Effector memory CD8-positive, alpha-beta T cell (primary cell): ENCODE measurements at places on chromosomes 7 and 10.

DNA sequence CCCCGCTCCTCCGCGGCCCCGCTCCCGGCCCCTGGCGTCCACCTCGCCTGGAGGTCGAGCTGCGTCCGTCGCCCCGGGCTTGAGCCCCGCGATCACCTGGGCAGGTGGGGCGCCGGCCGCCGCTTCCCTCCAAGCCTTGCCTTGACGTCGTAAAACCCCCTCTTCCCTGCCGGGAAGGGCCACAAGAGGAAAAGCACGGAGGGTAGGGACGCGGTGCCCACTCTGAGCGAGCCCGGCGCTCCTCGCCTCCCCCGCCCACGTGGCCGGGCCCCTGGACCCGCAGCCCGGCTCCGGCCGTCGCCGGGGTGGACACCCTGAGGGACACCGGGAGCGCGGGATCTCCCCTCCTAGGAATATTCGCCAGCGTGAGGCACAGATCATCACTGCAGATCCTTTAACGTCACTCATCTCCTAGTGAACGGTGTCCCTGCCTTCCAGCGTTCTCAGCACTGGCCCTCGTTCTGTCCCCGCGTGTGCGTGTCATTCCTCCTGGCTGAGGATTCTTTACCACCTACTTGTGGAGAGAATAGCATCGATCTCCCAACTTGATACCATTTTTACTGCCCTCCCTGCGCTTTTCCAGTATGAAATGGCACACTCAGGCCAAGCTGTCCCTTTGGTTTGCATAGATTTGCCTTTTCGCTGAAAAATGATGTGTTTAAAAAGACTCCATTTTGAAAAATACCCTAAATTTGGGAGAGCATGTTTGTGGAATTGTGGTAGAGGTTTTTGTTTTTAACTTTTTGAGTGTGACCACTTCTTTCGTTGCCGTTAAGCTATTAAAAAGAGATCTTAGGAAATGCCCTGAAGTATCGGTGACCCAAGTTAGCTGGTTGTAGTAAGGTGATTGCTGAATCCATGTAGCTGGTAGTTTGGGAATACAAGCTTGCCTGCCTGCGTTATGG, 649 bp downstream of the ACTR3B start:
- peak; percentile 2 for DNase-seq

- DNase-seq: no peak
Measured at GRCh38 chr10:95178797-95179196, 15.2 kb upstream of the ACSM6 start.

- no peak for DNase-seq
Measured at GRCh38 chr7:38863601-38864291, 45.2 kb downstream of the VPS41 start.

DNA sequence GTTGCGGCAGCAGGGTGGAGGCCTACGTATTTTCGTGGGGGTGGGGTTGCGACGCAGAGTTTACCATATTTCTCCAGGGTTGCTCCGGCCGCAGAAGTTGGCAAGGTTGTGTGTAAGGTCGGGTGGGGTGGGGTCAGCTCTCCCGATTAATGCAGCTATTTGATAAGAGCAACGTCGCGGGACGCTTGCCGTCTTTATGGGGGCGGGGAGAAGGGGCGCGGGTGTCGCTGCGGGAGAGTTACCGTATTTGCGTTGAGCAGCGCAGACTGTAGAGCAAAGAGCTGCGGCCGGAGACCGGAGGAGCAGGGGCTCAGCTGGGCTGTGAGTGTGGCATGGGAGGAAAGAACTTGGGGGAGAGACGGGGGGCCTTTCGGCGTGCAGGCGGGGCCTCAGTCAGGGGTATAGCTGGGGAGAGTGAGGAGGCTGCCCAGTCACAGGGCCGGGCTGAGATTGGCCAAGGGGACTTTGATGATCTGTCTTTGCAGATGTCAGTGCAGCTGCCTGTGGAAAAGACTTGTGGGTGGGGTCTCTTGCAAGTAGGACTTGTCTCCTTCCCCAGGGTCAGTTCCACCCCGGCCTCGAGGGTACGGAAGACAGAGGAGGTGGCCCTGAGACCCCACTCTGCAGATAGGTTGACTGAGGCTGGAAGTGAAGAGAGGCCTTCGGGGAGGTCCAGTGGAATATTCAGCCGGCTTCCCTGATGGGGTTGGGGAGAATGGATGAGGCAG, 26.6 kb downstream of the ZNF775 start:
- DNase-seq: peak; percentile 25

GRCh38 chr7:33432821-33433220, 303.5 kb downstream of the BBS9 start:
- DNase-seq: no peak

DNA sequence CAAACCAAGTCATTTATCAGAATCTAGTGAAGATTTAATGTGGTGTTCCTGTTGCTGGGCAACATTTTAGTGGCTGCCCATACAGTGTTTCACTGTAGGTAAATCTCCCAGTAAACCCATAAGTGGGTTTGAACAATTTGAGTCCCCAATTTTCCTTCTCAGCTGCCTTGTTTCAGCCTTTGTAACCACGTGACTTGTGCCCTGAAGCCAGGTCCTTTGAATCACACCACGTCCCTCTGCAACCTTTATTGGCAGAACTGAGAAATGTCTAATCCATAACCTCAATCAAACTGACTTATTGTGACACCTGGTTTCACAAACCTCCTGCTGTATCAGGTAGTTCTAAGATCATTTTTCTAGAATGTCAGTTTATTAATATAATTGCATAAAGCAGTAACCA, 30.1 kb downstream of the SND1 start:
- no peak for DNase-seq

DNA sequence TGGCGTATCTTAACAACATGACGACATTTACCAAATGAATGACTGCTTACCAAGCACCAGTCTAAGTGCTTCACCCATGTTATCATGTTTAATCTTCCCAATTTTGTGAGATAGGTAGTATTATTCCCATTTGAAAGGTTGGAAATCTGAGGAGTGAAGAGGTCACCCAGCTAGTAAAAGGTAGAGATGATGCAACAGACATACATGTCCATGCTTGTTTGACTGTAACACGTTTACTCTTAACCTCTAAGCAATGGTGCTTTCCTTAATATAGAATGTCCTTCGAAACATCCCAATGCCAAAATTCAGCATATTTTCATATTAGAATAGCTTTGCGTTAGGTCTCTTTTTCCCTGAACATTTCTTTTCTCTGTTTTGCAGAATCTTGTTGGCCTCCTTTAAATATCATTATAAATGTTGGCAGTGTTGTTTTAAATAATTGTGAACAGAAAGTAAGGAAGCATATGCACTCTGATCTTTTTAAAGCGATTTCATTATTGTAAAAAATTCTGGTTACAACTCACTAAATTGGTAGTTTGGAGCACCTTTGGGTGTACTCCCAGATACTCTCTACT, 722.8 kb downstream of the AUTS2 start:
- DNase-seq: no peak

DNA sequence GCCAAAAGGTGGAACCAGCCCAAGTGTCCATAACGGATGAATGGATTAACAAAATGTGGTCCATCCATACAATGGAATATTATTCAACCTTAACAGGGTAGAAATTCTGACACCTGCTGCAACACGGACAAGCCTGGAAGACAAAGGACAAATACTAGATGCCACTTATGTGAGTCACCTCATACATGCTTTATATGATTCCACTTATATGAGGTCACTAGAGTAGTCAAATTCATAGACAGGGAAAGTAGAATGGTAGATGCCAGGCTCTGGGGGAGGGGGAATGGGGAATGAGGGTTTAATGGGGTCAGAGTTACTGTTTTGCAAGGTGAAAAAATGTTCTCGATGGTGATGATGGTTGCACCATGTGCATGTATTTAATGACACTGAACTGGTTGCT, 34.0 kb upstream of the CYTH3 start:
- DNase-seq: no peak

DNA sequence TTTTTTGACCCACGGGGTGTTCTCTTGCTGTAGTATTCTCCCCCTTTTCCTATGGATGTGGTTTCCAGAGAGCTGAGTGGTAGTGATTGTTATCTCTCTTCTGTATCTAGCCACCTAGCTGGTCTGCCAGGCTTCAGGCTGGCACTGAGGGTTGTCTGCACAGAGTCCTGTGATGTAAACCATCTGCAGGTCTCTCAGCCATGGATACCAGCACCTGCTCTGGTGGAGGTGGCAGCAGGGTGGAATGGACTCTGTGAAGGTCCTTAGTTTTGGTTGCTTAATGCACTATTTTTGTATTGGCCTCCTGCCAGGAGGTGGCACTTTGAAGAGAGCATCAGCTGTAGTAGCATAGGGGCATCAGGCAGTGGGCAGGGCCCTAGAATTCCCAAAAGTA, 851 bp downstream of the HYAL4 start:
- no peak for DNase-seq

GRCh38 chr10:34736976-34737771, 77.9 kb downstream of the PARD3 start:
- DNase-seq: no peak

DNA sequence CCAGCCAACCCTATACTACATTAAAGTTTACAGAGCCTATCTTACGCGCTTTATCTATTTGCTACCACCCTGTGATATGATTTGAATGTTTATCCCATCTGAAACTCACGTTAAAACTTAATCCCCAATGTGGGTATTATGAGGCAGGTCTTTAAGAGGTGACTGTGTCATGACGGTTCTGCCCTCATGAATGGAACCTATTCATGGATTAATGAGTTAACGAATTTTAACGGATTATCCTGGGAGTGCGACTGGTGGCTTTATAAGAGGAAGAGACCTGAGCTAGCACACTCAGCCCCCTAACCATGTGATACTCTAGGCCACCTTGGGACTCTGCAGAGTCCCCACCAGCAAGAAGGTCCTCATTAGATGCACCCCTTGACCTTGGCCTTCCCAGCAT, 37.8 kb downstream of the SRPK2 start:
- no peak for DNase-seq

GRCh38 chr7:102966465-102966864, 53.7 kb downstream of the LRRC17 start:
- DNase-seq: no peak

DNA sequence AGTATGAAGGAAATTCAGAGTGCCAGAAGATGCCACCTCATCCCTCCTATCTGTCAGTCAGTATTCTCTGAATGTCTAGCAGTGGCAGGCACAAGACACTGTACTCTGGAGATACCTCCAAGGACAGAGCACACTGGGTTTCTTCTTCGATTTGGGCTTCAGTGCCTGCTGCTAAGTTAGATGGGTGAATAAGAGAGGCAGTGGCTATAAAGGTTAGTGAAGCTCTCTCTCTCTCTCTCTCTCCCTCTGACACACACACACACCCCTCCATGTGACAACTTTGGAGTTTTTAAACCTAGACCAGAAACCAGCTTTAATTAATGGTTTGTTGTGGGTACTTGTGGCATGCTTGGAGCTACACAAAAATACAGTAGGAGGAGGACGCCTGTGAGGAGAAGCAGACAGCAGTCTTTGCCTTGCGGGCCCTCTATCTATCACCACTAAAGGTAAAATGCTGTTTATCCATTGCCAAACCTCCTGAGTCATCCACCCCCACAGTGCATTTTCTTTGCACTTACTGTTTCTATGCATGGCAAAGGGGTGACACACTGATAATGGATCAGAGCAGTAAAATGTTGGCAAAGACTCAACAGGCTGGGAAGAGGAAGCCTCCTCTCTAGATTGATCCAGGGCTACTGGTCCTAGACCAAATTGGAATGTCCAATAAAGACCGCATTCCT, 102.5 kb downstream of the TRIL start:
- DNase-seq: no peak
